Diencephalon (tissue), 1 donor: ENCODE measurements at places on chromosomes 6 and 20. TPM values are rescaled to one million over a fixed set of nuclear protein-coding genes. Genes with fewer than 3 reads are reported as not detected.

The IL17A gene
- not detected for total RNA-seq

The ESR1 gene
- total RNA-seq: 0.92 TPM

The TMEM244 gene
- total RNA-seq: not detected

The LAMA5 gene
- total RNA-seq: 12.9 TPM

The DLGAP4 gene
- 38.3 TPM for total RNA-seq

The NRSN1 gene
- total RNA-seq: 31.4 TPM

The NOP56 gene
- total RNA-seq: 127 TPM

The TEAD3 gene
- 0.23 TPM for total RNA-seq

The MARCKS gene
- total RNA-seq: 386 TPM

The ABHD16B gene
- not detected for total RNA-seq

The ANKEF1 gene
- 5.5 TPM for total RNA-seq

The STMND1 gene
- 0.92 TPM for total RNA-seq

The HLA-DMA gene
- 0.46 TPM for total RNA-seq

The NHLRC1 gene
- 4.4 TPM for total RNA-seq

The TSHZ2 gene
- total RNA-seq: 22.1 TPM

The UFL1 gene
- 28.6 TPM for total RNA-seq

The SEL1L2 gene
- total RNA-seq: 0.23 TPM

The BFSP1 gene
- 2.5 TPM for total RNA-seq

The MEI4 gene
- total RNA-seq: 2.1 TPM

The HSD17B8 gene
- total RNA-seq: 2.5 TPM

The GSTA4 gene
- 120 TPM for total RNA-seq

The FERMT1 gene
- 3.0 TPM for total RNA-seq

The PSORS1C2 gene
- not detected for total RNA-seq

The GHRH gene
- total RNA-seq: 2.3 TPM

The TXLNB gene
- total RNA-seq: 1.2 TPM

The SPATA2 gene
- 3.2 TPM for total RNA-seq

The PACSIN1 gene
- 13.6 TPM for total RNA-seq

The RPP21 gene
- total RNA-seq: 16.4 TPM

The SLC17A2 gene
- not detected for total RNA-seq

The CRISP2 gene
- total RNA-seq: 1.6 TPM

The ZBTB22 gene
- 25.6 TPM for total RNA-seq

The PLA2G7 gene
- total RNA-seq: 4.6 TPM

The ATF6B gene
- 19.8 TPM for total RNA-seq

The CALHM6 gene
- total RNA-seq: 8.5 TPM

The GGT7 gene
- total RNA-seq: 22.6 TPM

The C6orf136 gene
- total RNA-seq: 12.0 TPM

The C4A gene
- 45.9 TPM for total RNA-seq

The EFCAB8 gene
- total RNA-seq: not detected

The TMEM200A gene
- total RNA-seq: 21.2 TPM

The TBC1D20 gene
- 18.9 TPM for total RNA-seq

The KCNB1 gene
- 14.8 TPM for total RNA-seq

The SAPCD1 gene
- 2.1 TPM for total RNA-seq

The PTCRA gene
- not detected for total RNA-seq

The DNAH8 gene
- under 0.01 TPM for total RNA-seq

The CENPQ gene
- total RNA-seq: 8.1 TPM

The LTB gene
- 0.46 TPM for total RNA-seq

The SLC26A8 gene
- 9.0 TPM for total RNA-seq
